ENCODE measurements at places on chromosomes 2 and 18.

DNA sequence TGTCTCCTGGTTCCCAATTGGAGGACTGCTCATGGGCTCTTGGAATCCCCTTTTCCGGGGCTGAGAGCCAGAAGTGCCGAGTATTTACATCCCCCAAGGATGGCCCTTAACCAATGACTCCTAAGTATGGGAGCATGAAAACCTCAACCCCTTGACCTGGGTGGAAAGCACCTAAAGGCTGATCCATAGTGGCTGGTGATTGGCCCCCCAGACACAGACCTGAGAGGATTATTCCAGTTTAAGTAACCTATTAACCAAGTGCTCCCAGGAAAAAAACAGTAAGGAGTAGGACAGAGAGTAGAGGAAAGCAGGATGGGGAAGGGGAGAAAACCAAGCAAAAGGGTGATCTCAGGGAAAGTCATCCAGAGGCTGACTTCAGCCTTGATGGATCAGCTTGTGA, 206.1 kb upstream of the RND3 start:
- DNase-seq, result no peak
- H3K4me3 ChIP-seq, result no peak overlapping the region
- no peak overlapping the region for H3K27ac ChIP-seq

- no peaks in the 10 kb centered on the region for H3K27me3 ChIP-seq
- H3K4me3 ChIP-seq, result no peak overlapping the region
- H3K36me3 ChIP-seq, result no peaks in the 10 kb centered on the region
- DNase-seq, result no peak
- H3K4me1 ChIP-seq, result peaks cover 32% of the 10 kb centered on the region
Observed at GRCh38 chr2:171341394-171342066, 92.3 kb downstream of the METTL8 start.

- H3K27ac ChIP-seq, result no peak overlapping the region
- H3K27me3 ChIP-seq, result peaks cover 5% of the 10 kb centered on the region
- DNase-seq, result no peak
- no peaks in the 10 kb centered on the region for H3K36me3 ChIP-seq
- no peaks in the 10 kb centered on the region for H3K4me1 ChIP-seq
Observed at GRCh38 chr18:49733896-49734585, 79.3 kb downstream of the ACAA2 start.

DNA sequence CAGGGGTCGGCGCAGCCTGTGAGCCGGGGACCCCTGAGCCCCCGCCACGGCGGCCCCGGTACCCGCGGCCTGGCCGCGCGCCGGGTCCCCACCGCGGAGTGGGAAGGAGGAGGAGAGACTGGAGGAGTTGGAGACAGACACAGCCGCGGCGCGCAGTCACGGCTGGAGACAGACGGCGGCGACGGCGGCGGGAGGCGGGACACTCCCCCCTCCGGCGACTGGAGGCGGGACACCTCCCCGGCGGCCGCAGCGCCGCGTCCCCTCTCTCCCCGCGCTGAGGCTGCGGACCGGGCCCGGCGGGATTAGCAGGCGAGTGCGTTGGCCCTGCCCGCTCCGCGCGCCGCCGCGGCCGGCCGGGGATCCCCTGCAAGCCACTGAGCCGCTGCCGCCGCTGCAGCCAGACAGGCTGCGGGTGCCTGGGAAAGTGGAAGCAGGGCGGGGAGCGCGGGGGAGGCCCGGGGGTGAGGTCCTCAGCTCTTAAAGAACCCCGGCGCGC, 1.0 kb upstream of the LDLRAD4 start:
- peaks cover 52% of the 10 kb centered on the region for H3K27me3 ChIP-seq
- H3K27ac ChIP-seq, result no peak overlapping the region
- no peaks in the 10 kb centered on the region for H3K36me3 ChIP-seq
- peak; percentile 40 for DNase-seq
- H3K4me1 ChIP-seq, result peaks cover 16% of the 10 kb centered on the region

- H3K4me1 ChIP-seq, result no peaks in the 10 kb centered on the region
- no peaks in the 10 kb centered on the region for H3K27me3 ChIP-seq
- peaks cover 45% of the 10 kb centered on the region for H3K36me3 ChIP-seq
- H3K27ac ChIP-seq, result no peak overlapping the region
- no peak for DNase-seq
- no peak overlapping the region for H3K4me3 ChIP-seq
Observed at GRCh38 chr2:240595381-240596079, 9.0 kb downstream of the CAPN10 start.

- no peak overlapping the region for H3K27ac ChIP-seq
- DNase-seq, result no peak
Observed at GRCh38 chr2:204795156-204795555, 249.9 kb downstream of the PARD3B start.

DNA sequence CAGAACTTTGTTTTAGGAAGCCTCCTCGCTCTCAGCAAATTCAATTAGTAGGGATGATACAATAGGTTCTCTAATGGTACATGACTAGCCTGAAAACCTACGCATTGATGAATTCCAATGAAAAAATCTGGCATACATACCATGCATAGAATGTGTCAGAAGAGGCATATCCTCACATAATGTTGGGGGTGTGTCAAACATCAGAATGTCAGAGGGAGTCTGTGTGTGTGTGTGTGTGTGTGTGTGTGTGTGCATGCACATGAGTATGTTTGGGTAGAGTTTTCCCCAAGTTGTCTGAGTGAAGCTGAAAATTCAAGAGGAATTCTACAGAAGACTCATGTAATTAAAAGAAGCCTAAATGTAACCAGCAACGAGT, 78.5 kb downstream of the FIGN start:
- no peaks in the 10 kb centered on the region for H3K27me3 ChIP-seq
- H3K4me3 ChIP-seq, result no peak overlapping the region
- no peaks in the 10 kb centered on the region for H3K36me3 ChIP-seq
- no peak for DNase-seq
- no peaks in the 10 kb centered on the region for H3K4me1 ChIP-seq
- H3K27ac ChIP-seq, result no peak overlapping the region

GRCh38 chr2:137672989-137673552, 291.2 kb upstream of the HNMT start:
- H3K36me3 ChIP-seq, result no peaks in the 10 kb centered on the region
- H3K27ac ChIP-seq, result no peak overlapping the region
- DNase-seq, result no peak
- no peaks in the 10 kb centered on the region for H3K27me3 ChIP-seq
- no peak overlapping the region for H3K4me3 ChIP-seq

- no peaks in the 10 kb centered on the region for H3K4me1 ChIP-seq
- no peak for DNase-seq
- H3K27ac ChIP-seq, result no peak overlapping the region
Observed at GRCh38 chr2:200655918-200656580, 70.2 kb downstream of the AOX1 start.

DNA sequence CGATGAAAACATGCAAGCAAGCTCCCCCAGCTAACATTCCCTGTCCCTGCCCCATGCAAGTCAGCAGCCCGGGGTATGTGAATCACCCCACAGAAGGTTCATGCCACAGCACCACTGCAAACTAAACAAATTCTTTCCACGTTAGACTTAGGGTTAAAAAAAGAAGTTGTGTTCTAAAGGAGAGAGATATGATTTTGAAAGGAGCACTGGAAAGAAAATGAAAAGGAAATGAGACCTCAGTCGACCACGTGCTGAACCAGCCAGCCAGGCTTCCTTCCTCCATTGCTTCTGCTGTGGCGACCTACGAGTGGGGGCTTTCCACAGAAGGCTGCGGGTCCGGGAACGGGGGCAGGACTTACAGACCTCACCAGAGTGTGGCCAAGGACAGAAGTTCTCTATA, 52.0 kb downstream of the ARL4C start:
- peak overlapping the region; percentile 90 for H3K27ac ChIP-seq
- H3K36me3 ChIP-seq, result no peaks in the 10 kb centered on the region
- DNase-seq, result peak; percentile 49
- H3K27me3 ChIP-seq, result no peaks in the 10 kb centered on the region

DNA sequence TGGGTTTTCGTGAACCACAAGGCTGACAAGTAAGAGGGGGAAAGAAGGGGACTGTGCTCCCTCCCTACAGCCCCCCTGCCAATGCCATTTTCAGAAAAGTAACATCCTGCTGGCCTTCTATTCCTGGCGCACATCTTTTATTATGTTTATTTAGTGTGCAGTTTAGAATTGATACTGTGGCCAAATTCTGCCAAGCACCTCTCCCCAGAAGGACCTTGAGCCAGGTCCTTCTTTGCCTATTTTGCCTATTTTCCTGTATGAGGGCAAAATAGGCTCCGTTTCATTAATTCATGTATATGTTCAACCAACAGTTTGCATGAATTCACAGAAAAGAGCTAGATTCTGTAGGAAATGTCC, 136.0 kb downstream of the MYO3B start:
- no peaks in the 10 kb centered on the region for H3K36me3 ChIP-seq
- no peaks in the 10 kb centered on the region for H3K4me1 ChIP-seq
- peaks cover 4% of the 10 kb centered on the region for H3K27me3 ChIP-seq
- H3K27ac ChIP-seq, result no peak overlapping the region
- no peak overlapping the region for H3K4me3 ChIP-seq

GRCh38 chr2:192190474-192190873, 4.3 kb downstream of the TMEFF2 start:
- H3K36me3 ChIP-seq, result no peaks in the 10 kb centered on the region
- H3K27me3 ChIP-seq, result peaks cover 45% of the 10 kb centered on the region
- H3K4me3 ChIP-seq, result no peak overlapping the region
- no peak for DNase-seq
- peaks cover 17% of the 10 kb centered on the region for H3K4me1 ChIP-seq

GRCh38 chr18:73670524-73670923, 477.1 kb downstream of the FBXO15 start:
- H3K27ac ChIP-seq, result no peak overlapping the region
- H3K27me3 ChIP-seq, result no peaks in the 10 kb centered on the region
- no peaks in the 10 kb centered on the region for H3K4me1 ChIP-seq
- H3K36me3 ChIP-seq, result no peaks in the 10 kb centered on the region

- H3K36me3 ChIP-seq, result no peaks in the 10 kb centered on the region
- DNase-seq, result no peak
- no peak overlapping the region for H3K4me3 ChIP-seq
- no peak overlapping the region for H3K27ac ChIP-seq
- H3K4me1 ChIP-seq, result no peaks in the 10 kb centered on the region
- H3K27me3 ChIP-seq, result no peaks in the 10 kb centered on the region
Observed at GRCh38 chr2:4424153-4424552, 720.8 kb downstream of the DCDC2C start.

- no peak for DNase-seq
- H3K27me3 ChIP-seq, result peaks cover 76% of the 10 kb centered on the region
- peaks cover 11% of the 10 kb centered on the region for H3K4me1 ChIP-seq
- H3K4me3 ChIP-seq, result no peak overlapping the region
- H3K27ac ChIP-seq, result no peak overlapping the region
Observed at GRCh38 chr2:104866122-104866864, 12.4 kb downstream of the POU3F3 start.

DNA sequence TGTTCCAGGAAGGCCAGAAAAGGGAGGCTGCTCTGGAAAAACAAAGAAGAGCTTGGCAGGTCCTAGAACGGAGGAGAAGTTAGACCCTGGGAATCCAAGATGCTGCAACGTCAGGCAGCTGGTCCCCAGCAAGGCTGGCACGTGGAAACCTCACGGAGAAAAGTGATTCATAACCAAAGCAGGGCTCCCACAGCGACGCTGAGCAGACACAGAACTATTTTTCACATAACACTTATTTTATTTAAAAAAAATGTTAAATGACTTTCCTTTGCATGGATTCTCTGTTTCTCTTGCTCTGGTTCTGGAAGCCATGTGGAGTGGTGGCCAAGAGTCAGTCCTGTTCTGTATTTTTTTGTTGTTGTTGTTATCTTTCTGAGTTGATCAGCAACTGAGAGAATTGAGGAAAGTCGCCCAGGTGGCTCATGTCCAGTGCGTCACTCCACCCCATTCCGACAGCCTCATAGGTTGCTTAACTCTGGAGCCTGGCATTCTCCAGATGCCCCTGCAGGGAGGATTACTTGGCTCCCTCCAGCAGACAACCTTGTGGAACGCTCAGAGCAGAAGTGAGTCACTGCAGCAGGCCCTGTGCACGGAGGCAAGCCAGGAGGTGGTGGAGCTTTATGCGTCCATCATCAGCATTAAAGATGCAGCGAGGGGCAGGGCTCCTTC, 229.9 kb upstream of the HDAC4 start:
- DNase-seq, result no peak
- peaks cover 13% of the 10 kb centered on the region for H3K27me3 ChIP-seq
- H3K4me3 ChIP-seq, result no peak overlapping the region

DNA sequence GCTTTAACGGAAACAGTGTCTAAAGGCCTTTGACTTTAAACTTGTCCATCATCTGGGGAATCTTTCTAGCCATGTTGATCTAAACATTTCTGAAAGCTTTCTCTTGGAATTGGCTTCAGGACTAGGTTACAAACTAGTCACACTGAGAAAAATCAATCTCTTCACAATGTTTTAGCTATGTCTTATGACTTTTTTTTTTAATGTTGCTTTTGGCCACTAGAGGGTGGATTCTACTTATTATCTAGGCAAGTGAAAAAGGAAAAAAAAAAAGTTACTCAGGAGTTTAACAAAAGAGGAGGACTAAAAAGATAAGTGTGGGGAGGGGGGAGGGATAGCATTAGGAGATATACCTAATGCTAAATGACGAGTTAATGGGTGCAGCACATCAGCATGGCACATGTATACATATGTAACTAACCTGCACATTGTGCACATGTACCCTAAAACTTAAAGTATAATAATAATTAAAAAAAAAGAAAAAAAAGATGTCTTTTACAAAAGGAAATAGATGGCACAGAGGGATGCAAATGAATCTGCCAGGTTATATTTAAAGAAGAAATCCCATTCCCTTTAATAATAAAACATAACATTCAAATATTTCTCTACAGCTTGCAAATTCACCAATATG, 160.4 kb upstream of the PID1 start:
- H3K4me3 ChIP-seq, result no peak overlapping the region
- DNase-seq, result no peak
- H3K27ac ChIP-seq, result no peak overlapping the region

DNA sequence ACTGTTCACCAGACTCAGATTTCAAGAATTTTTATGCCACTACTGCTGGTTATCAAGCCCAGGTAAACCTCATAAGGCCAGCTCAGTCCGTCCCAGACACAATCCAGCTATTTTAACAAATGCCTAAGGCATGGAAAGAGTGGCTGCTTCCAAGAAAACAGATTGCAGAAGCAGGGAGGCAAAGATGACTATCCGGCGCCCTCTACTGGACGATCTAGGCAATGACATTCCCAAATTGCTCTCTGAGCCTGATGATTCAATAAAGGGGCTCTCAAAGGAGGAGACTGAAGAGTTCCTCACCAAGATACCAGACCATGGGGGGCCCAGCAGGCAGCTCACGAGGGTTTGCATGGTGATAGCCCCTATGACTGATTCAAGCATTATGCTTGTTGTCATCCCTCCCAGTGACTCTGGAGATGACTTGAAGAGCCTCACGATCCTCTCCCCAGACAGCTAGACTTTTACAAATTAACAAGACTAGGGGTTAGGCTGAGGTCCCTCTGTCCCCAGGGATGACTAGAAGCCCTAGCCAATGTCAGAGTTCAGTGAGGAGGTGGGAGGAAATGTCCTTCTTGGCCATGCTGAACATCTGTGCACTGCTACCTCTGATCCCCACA, 25.0 kb downstream of the SERPINB8 start:
- no peak for DNase-seq
- peaks cover 23% of the 10 kb centered on the region for H3K36me3 ChIP-seq
- no peaks in the 10 kb centered on the region for H3K27me3 ChIP-seq

GRCh38 chr2:217413193-217413592, 553.3 kb upstream of the TNP1 start:
- H3K27me3 ChIP-seq, result peaks cover 4% of the 10 kb centered on the region
- DNase-seq, result no peak
- H3K36me3 ChIP-seq, result no peaks in the 10 kb centered on the region
- no peaks in the 10 kb centered on the region for H3K4me1 ChIP-seq
- no peak overlapping the region for H3K4me3 ChIP-seq

All from activated B cell treated with CpG ODN at 0.5 μM for 24 hours (primary cell).